ENCODE measurements at places on chromosomes 2 and 18.

DNA sequence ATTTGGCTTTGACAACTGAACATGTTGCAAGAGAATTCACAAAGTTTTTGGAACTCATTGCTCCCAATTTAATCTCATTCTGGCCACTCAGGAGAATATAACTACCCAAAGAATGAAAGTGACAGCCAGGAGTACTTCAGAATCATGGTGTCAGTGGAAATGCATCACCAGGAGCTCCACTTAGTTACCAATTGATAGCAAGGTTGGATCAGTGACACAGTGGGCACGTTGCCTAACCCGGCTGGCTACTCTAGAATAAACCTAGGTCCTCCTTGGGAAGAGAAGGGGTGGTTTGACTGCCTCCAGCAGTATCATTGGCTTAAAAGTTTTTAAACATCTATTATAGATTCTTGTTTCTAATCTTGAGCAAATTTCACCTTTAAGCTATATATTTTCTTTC, 40.0 kb upstream of the LRP1B start:
- no peaks in the 10 kb centered on the region for H3K4me1 ChIP-seq
- H3K27ac ChIP-seq, result no peak overlapping the region
- H3K27me3 ChIP-seq, result no peaks in the 10 kb centered on the region
- ATAC-seq, result no peak

DNA sequence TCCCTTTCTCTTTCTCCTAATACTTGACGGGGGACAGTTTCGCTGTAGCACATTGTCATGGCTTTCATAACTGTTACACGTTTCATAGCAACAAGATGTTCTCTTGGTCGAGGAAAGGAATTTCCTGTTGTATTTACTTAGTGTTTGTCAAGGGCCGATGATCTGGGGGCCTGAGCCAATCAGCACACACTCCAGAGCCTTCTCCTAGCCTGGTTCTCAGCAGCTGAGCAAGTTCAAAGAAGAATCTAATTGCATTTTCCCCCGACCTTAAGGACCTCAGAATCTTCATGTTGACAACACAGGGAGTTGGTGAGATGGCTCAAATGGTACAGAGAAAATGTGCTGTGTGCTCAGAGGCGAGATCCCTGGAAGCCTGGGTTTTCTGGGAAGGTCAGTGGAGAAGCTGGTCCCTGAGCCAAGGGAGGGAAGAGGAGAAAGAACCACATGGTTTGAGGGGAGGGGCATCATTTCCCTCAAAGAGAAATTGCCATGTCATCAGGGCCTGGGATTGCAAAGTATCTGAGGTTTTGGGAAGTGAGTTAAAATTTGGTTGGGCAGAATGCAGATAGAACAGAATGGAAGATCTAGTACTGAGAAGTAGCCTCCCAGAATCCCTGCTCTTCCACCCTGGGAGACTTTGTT, 76.9 kb upstream of the AGAP1 start:
- ATAC-seq, result no peak
- no peak overlapping the region for H3K27ac ChIP-seq
- no peak overlapping the region for H3K4me3 ChIP-seq
- H3K27me3 ChIP-seq, result peaks cover 25% of the 10 kb centered on the region
- H3K36me3 ChIP-seq, result no peaks in the 10 kb centered on the region

DNA sequence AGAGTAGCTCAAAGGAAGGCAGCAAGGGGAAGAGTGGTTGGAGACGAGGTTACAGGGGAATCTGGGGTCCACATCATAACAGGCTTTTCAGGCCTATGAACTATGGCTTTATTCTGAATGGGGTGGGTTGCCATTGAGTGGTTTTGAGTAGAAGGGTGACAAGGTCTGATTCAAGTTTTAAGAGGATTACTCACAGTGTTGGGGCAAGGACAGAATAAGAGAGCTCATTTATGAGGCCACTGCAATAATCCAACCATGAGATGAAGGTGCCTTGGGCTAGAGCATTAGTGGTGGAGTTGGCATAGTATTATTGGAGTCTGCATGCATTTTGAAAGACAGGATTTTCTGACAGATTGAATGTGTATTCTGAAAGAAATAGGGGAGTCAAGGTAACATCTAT, 315.9 kb downstream of the RNF144A start:
- ATAC-seq, result no peak
- no peaks in the 10 kb centered on the region for H3K36me3 ChIP-seq
- H3K27me3 ChIP-seq, result no peaks in the 10 kb centered on the region
- no peak overlapping the region for H3K4me3 ChIP-seq
- no peaks in the 10 kb centered on the region for H3K4me1 ChIP-seq

GRCh38 chr18:3117493-3118192, 102.1 kb downstream of the MYOM1 start:
- H3K27ac ChIP-seq, result no peak overlapping the region
- no peaks in the 10 kb centered on the region for H3K36me3 ChIP-seq
- ATAC-seq, result no peak

GRCh38 chr2:108944601-108945331, 44.3 kb downstream of the EDAR start:
- no peak overlapping the region for H3K27ac ChIP-seq
- no peak for ATAC-seq
- H3K27me3 ChIP-seq, result no peaks in the 10 kb centered on the region
- no peak overlapping the region for H3K4me3 ChIP-seq

DNA sequence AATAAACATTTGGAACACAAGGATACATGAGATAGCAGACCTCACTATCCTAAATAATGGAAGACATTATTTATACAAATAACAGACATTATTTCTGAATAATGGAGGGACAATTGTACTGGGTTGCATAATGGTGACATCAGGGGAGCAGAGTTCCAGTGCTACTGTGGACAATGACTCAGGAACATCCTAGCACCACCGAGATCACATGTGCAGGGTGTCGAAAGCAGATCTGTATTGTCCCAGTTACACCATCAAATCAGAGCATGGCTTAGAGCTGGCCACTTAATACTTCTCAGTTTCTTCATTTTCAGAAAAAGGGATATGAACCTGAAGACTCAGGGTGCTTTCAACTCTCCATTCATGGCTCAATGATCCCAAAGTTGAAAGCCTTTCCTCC, 249.1 kb upstream of the RBMS1 start:
- H3K36me3 ChIP-seq, result no peaks in the 10 kb centered on the region
- H3K4me3 ChIP-seq, result no peak overlapping the region
- no peaks in the 10 kb centered on the region for H3K4me1 ChIP-seq
- H3K27ac ChIP-seq, result no peak overlapping the region
- ATAC-seq, result no peak
- H3K27me3 ChIP-seq, result peaks cover 14% of the 10 kb centered on the region

- ATAC-seq, result no peak
- H3K27ac ChIP-seq, result no peak overlapping the region
- H3K27me3 ChIP-seq, result peaks cover 9% of the 10 kb centered on the region
- no peaks in the 10 kb centered on the region for H3K4me1 ChIP-seq
Observed at GRCh38 chr2:223725494-223725893, 111.9 kb downstream of the AP1S3 start.

DNA sequence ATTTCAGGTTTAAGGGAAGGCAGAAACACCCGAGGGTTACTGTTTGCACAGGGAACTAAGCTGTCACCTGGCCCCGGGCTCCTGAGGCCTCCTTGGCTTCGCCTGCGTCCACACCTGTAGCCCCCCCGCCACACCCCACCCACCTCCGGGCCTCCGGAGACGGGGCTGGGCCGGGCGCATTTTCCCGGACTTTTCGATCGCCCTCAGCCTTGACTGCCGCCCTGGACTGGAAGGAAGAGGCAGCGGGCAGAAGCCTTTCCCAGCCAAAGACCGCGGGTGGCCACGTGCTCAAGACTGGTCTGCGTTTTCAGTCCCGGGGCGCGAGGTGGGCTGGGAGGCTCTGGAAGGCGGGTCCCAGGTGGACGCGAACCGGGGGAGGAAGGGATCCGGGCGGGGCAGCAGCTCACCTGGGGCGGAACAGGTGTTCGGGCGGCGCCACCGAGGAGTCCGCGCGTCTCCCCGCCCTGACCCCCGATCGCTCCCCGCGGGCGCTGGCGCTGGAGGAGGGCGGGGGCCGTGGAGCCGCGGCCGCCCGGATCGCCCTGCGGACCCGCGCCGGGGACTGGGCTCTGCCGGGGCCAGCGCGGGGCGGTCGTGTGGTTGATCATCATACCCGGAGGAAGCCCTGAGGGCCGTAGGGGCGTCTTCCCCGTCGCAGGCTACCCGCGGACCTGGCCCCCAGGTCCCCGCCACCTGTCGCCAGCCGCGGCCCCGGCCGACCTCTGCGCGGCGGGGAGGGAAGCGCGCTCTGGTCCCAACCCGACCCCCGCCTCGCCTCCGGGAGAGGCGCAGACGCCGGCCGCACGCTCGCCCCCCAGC, 3.2 kb downstream of the ID2 start:
- ATAC-seq, result peak; percentile 20
- H3K36me3 ChIP-seq, result peaks cover 45% of the 10 kb centered on the region
- peak overlapping the region; percentile 96 for H3K4me3 ChIP-seq
- H3K27ac ChIP-seq, result peak overlapping the region; percentile 96
- H3K4me1 ChIP-seq, result no peaks in the 10 kb centered on the region
- H3K27me3 ChIP-seq, result peaks cover 3% of the 10 kb centered on the region

DNA sequence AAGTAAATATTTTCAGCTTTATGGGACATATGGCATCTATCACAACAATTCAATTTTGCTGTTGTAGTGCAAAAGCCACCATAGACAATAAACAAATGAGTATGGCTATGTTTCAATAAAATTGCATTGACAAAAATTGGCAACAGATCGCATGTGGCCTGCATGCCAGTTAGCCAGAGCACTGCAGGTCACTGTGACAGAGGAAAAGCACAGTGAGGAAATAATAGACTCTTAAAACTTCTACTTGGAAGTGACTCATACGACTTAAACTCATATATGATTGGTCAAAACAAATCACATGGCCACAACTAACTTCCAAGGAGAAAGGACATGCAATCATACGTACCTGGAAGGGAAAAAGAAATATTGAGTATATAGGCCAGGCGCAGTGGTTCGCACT, 44.4 kb downstream of the EXOC6B start:
- H3K36me3 ChIP-seq, result no peaks in the 10 kb centered on the region
- ATAC-seq, result no peak
- no peak overlapping the region for H3K27ac ChIP-seq
- H3K4me3 ChIP-seq, result no peak overlapping the region
- peaks cover 8% of the 10 kb centered on the region for H3K4me1 ChIP-seq

- no peak overlapping the region for H3K4me3 ChIP-seq
- peaks cover 5% of the 10 kb centered on the region for H3K4me1 ChIP-seq
- no peak for ATAC-seq
- H3K27me3 ChIP-seq, result peaks cover 16% of the 10 kb centered on the region
- H3K36me3 ChIP-seq, result no peaks in the 10 kb centered on the region
Observed at GRCh38 chr2:152022090-152022489, 76.8 kb downstream of the CACNB4 start.

DNA sequence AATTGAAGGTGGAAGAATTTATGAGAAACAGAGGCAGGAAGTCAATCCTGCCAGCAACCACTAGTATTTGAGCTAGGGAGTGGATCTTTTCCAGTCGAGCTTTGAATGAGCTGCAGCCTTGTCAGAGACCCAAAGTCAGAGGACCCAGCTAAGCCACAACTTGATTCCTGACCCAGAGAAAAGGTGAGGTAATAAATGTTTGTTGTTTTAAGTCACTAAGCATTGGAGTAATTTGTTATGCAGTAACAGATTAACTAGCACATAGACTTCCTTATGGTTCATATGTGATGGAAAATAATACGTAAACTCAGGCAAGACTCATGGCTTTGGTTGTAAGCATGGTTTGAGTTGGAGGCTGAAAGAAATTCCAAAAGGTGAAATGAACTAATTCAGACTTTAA, 21.6 kb downstream of the EFEMP1 start:
- H3K27ac ChIP-seq, result no peak overlapping the region
- no peaks in the 10 kb centered on the region for H3K4me1 ChIP-seq
- H3K27me3 ChIP-seq, result no peaks in the 10 kb centered on the region
- no peaks in the 10 kb centered on the region for H3K36me3 ChIP-seq
- no peak for ATAC-seq

- H3K4me1 ChIP-seq, result no peaks in the 10 kb centered on the region
- H3K36me3 ChIP-seq, result peaks cover 32% of the 10 kb centered on the region
- H3K27ac ChIP-seq, result no peak overlapping the region
- H3K27me3 ChIP-seq, result no peaks in the 10 kb centered on the region
- ATAC-seq, result no peak
- H3K4me3 ChIP-seq, result no peak overlapping the region
Observed at GRCh38 chr2:20637147-20637546, 13.8 kb downstream of the HS1BP3 start.

GRCh38 chr2:43568228-43568627, 27.6 kb downstream of the THADA start:
- H3K27ac ChIP-seq, result peak overlapping the region; percentile 42
- H3K4me1 ChIP-seq, result peaks cover 27% of the 10 kb centered on the region
- H3K4me3 ChIP-seq, result peak overlapping the region; percentile 53

DNA sequence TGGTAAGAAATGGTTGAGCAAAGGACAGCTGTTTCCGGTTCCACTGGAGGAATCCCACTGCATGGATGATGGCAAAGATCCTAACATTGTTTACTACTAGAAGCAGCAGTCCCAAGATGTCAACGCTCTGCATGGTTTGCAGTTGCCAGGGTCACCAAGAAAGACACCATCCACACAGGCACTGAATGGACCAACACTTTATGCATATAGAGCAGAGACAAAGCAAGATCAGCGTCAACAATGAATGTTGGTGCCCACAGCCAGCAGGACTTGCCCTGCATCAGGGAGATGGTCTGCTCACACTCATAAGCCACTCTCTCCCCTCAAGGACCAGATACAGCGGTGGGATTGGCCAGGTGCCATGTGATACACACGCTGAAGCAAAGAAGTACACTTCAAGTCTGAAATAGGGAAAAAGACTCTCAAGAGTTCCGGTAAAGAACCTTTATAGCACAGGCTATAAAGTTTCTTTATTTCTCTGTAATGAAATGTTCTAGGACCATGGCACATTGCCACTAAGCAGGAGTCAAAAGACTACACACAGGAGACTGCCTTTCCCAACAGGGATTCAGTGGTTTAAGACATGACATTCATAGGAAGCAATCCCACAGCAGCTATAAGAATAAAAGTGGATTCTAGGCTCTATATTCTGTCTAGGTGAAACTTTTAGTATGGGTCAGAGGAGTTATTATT, 133.2 kb upstream of the EPHA4 start:
- no peak for ATAC-seq
- peaks cover 8% of the 10 kb centered on the region for H3K27me3 ChIP-seq
- no peak overlapping the region for H3K27ac ChIP-seq
- no peaks in the 10 kb centered on the region for H3K4me1 ChIP-seq

- no peaks in the 10 kb centered on the region for H3K27me3 ChIP-seq
- peaks cover 4% of the 10 kb centered on the region for H3K4me1 ChIP-seq
- H3K4me3 ChIP-seq, result no peak overlapping the region
- peak; percentile 90 for ATAC-seq
Observed at GRCh38 chr2:55025627-55026026, 24.6 kb downstream of the RTN4 start.

- no peaks in the 10 kb centered on the region for H3K4me1 ChIP-seq
- no peak for ATAC-seq
- no peak overlapping the region for H3K27ac ChIP-seq
- H3K4me3 ChIP-seq, result no peak overlapping the region
Observed at GRCh38 chr2:23118894-23119293, 266.1 kb upstream of the KLHL29 start.

GRCh38 chr2:55901322-55901721, 22.3 kb downstream of the EFEMP1 start:
- no peaks in the 10 kb centered on the region for H3K4me1 ChIP-seq
- no peaks in the 10 kb centered on the region for H3K36me3 ChIP-seq
- ATAC-seq, result no peak
- H3K27ac ChIP-seq, result no peak overlapping the region
